Ovary (tissue), 10 donors: ENCODE measurements at places on chromosomes 2 and 18.

GRCh38 chr18:45046228-45046627, 365.5 kb downstream of the SETBP1 start:
- no peaks in the 10 kb centered on the region for H3K27me3 ChIP-seq
- no peak overlapping the region for H3K27ac ChIP-seq
- H3K4me1 ChIP-seq, result peaks cover 2% of the 10 kb centered on the region
- H3K36me3 ChIP-seq, result no peaks in the 10 kb centered on the region
- no peak overlapping the region for H3K4me3 ChIP-seq
- DNase-seq, result no peak

GRCh38 chr18:34942276-34942675, 98.9 kb upstream of the MAPRE2 start:
- no peak overlapping the region for H3K4me3 ChIP-seq
- no peaks in the 10 kb centered on the region for H3K4me1 ChIP-seq
- no peak overlapping the region for H3K27ac ChIP-seq
- no peaks in the 10 kb centered on the region for H3K27me3 ChIP-seq
- no peaks in the 10 kb centered on the region for H3K36me3 ChIP-seq
- no peak for DNase-seq

DNA sequence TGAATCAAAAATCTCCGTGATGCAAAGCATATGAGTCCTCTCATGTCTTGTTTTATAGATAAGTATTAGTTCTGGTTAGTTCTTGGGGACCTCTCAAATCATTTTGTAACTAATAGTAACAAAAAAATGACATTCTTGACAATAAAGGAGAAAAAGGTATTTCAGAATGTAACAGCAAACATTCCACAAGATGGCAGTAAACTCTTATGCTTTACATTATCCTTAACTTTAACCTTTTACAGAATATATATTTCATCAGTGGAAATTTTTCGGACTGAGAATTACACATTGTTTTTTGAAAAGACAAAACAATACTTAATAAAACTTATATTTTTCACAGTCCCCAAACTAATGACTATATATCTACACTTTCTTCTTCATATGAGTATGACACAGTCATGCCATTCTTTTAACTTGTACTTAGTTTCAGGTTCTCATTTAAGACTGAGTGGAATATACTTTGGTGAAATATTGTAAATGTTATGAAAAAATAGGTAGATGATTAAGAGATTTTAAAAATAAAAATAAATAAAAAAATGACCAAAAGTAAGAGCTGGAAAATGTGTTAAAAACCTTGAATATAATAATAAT, 142.9 kb upstream of the NXPH2 start:
- no peak overlapping the region for H3K4me3 ChIP-seq
- no peaks in the 10 kb centered on the region for H3K36me3 ChIP-seq
- no peaks in the 10 kb centered on the region for H3K4me1 ChIP-seq
- H3K27ac ChIP-seq, result no peak overlapping the region
- no peaks in the 10 kb centered on the region for H3K27me3 ChIP-seq
- DNase-seq, result no peak

GRCh38 chr2:201647431-201647830, 4.1 kb upstream of the TMEM237 start:
- DNase-seq, result no peak
- no peaks in the 10 kb centered on the region for H3K36me3 ChIP-seq
- H3K27ac ChIP-seq, result no peak overlapping the region
- peaks cover 2% of the 10 kb centered on the region for H3K4me1 ChIP-seq
